Right kidney (tissue), 9 donors: ENCODE measurements at places on chromosomes 7 and 10.

DNA sequence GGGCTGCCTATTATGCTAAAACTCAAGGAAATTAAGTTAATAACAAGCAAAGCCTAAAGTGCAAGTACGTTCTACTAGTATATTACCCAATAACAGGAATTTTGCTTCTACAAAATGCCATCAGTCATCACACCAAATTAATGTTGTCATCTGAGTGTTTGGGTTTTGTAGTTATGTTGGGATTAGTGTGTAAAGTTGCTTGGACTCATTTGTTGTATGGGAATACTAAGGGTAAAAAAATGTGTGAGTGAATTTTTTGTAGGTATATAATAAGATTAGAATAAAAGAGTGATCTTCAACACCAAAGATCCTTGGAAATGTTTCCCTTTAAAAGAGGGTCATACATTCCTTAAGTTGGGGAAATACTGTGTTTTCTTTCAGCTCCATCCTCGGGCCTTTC, 38.6 kb downstream of the NRP1 start:
- DNase-seq, result no peak

DNA sequence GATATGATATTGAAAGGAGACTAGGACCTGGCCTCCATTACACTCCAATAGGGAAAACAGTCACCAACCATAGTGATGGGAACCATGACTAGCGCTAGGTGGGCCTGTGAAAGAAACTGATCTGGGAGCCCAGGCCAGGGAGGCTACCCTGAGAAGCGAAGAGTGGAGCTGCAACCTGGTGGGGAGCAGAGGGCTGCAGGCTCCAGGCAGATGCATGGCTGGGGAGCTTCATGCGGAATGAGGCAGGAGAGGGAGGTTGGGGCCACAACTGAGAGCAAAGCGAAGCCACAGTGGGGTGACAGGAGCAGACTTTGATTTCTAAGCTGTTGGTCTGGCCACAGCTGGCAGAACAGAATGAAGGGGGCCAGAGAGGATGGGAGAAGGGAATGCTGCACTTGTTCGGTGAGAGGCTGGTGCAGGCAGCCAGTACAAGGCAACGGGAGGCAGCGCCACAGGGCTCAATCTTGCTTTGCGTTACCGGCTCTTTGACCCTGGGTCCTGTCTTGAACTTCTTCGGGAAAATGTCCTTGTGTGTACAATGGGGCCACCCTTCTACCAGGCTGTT, 88.4 kb downstream of the TACC2 start:
- no peak for DNase-seq

- DNase-seq, result no peak
Observed at GRCh38 chr7:1975179-1975578, 257.6 kb downstream of the MAD1L1 start.

GRCh38 chr10:3331187-3331586, 158.6 kb upstream of the PITRM1 start:
- DNase-seq, result no peak

DNA sequence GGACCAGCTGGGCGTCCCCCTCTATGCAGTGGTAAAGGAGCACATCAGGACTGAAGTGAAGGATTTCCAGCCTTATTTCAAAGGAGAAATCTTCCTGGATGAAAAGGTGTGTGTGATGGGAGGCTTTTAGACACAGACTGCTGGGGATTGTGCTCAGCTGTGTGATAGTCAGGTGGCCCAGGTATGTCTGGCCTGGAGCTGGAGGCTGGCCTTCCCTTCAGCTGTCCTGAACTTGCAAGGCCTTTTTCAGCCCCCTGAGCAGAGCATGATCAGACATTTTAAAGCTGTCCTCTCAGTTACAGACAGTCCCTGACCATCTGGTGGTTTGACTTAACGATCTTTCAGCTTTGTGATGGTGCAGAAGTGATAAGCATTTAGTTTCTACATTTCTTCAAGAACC, 17.6 kb downstream of the PRXL2A start:
- no peak for DNase-seq

GRCh38 chr7:150972023-150972468, 6.1 kb downstream of the KCNH2 start:
- DNase-seq, result no peak

- no peak for DNase-seq
Observed at GRCh38 chr10:18341055-18341454, 200.8 kb downstream of the CACNB2 start.

GRCh38 chr10:26311383-26311940, 94.9 kb downstream of the GAD2 start:
- DNase-seq, result no peak

DNA sequence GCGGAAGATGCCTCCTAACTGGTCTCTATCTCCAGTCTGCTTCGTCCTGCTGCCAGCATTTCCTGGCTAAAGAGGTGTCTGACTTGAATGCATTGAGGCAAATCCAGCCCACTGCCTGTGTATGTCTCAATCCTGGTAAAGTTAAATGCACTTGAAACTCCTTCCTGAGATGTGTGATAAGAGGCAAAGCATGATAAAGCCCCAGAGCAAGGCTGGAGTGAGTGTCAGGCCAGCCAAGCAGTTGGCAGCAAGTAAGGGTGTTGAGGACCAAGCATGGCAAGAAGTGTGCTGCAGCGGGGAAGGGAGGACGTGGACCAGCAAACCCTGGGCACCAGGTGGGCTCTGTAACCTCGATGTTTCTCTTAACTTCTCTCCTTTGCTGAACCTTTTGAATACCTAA, 29.1 kb downstream of the LRRC18 start:
- no peak for DNase-seq

GRCh38 chr7:94957061-94957460, 49.7 kb downstream of the PPP1R9A start:
- DNase-seq, result no peak

GRCh38 chr10:12852687-12853086, 148.8 kb downstream of the CCDC3 start:
- no peak for DNase-seq

DNA sequence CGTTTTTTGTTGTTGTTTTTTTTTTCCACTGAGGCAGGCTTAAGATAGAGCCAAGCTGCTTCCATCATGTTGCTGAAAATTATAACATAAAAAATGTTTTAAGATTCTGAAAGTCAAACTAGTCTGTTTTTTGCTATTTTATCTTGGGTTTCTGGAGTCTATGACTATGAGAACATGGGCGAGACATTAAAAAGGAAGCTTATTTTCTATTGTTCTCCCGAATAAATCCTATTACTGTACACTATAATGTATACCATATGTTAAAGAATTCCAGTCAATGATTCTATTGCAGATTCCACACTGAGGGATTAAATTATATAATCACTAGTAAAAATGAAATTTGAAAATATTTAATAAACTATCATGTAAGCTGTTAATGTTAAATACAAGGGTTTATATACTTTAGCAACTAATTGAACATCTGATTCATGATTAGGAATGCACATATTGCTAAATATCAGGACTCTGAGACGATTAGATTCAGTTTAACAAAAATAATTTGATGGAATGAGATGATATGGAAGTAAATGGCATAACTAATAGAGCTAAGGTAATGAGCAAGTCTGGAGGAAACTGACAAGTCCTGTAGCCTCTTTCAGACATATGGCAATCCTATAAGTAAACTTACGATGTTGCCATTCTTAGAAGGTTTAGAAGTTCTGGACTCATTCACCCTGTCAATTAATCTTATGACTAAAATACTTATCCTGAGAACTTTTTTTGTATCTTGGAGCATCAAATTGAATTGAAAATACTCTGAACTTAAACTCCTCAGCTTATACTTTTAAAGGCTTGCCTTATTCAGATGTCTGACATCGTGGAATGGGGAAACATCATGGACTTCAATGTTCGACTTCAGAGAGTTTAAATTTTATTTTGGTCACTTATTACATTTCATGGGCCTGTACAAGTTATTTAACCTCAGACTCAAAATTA, 294.8 kb upstream of the DGKB start:
- DNase-seq, result no peak

DNA sequence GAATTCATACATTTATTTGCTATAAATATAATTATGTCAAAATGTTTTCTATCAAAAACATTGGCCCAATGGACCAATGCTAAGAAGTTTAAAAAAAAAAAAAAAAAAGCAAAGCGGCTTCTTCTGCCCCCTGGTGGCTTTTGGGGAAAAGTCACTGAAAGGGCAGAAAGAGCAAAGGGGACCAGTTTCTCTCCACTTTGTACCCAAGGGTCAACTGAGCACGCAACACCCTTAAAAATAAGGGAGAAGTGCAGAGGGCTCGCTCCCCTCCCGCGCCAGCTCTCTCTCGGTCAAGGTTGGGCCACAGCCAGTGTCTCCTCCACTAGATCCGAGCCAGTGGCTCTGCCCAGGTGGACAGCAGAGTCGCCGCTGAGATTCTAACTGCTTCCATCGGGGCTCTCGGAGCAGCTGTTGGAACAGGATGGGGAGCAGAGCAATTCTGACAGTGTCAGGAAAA, 136.4 kb upstream of the FGFR2 start:
- peak; percentile 39 for DNase-seq

DNA sequence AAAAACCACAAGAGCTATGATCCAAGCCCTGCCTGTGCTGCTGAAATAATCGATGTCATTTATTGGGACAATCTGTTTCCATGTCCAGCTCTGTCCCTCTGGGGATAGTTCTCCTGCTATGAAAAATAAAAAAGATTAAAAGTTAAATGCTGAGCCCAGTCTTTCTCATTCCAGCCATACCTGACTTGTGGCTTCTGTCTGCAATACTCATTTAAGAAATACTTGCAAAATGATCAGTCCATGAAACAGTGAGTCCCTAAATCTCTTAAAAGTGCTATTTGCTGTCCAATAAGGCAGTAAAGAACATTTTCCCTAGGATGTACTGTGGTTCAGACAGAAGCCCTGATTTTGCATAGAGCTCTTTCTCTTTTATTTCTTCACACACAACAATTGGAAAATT, 91.7 kb downstream of the SLC16A9 start:
- DNase-seq, result no peak

GRCh38 chr7:158586499-158587161, 993 bp downstream of the PTPRN2 start:
- DNase-seq, result peak; percentile 8

GRCh38 chr7:139730746-139731612, 46.8 kb downstream of the HIPK2 start:
- DNase-seq, result no peak
